Activated CD4-positive, alpha-beta T cell treated with anti-CD3 and anti-CD28 coated beads for 48 hours (primary cell): ENCODE measurements at places on chromosomes 2 and 18.

DNA sequence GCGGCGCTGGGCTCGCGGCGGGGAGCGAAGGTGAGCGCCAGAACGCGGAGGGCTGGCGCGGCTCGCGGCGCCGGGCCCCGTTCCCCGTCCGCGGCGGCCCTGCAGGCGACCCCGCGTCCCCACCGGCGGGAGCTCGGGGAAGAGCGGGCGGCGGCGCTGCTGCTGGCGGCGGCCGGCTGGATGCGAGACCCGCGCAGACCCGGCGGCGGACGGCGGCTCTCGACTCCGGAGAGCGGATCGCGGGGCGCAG, 213 bp downstream of the DOK6 start:
- no peak for DNase-seq

DNA sequence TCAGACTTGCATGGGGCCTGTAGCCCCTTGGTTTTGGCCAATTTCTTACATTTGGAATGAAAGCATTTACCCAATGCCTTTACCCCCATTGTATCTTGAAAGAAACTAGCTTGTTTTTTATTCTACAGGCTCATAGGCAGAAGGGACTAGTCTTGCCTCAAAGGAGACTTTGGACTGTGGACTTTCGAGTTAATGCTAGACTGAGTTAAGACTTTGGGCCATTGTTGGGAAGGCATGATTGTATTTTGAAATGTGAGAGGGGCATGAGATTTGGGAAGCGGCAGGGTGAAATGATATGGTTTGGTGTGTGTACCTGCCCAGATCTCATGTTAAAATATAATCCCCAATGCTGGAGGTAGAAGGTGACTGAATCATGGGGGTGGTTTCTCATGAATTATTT, 13.4 kb upstream of the WDR75 start:
- DNase-seq = no peak

DNA sequence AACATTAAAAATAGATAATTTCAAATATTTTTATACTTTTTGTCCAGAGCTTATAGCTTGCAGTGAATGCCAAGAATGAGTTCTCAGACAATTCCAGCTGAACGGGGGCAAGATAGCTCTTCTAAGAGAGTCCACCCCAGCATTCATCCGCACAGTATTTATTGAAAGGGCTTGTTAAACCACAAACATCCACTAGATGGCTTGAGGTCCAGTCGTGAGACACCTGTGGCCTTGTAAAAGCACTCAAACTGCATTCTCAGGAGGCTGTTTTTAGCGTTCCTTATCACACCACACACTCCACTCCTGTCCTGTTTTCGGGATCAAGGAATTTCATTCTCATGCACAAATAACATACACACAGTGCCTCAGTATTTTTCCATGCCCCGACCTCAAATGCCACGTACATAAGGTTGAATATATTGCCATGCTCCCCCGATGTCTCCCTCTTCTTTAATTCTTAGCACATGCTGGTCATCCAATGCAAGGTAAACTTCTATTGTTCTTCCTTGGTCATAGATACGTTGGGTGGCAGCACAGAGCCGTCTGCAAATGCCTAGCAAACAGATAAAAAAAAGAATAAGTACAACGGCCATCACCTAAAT, 47.4 kb downstream of the DNAJC10 start:
- no peak for DNase-seq

DNA sequence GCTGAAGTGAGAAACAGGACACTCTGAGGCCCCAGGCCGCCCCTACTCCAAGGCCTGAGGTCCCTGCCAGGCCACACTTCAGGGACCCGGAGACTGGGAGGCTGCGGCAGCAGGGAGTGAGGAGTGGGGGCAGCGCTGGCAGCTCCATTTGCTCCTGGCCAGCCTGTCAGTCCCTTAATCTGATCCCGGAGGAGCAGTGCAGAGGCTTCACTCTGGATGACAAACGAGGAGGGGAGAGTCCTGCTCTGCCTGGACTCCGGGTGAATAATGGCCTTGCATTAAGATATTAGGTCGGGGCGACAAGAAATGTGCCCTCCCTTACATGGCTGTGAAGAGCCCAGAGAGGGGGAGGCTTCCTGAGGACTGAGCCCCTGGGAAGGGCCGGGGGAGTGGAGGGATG, 14.3 kb upstream of the PRSS56 start:
- DNase-seq = no peak
